ENCODE measurements at places on chromosomes 2 and 18.

- DNase-seq, result no peak
Observed at GRCh38 chr2:168583064-168583709, 127.1 kb downstream of the CERS6 start.

- DNase-seq, result no peak
Observed at GRCh38 chr2:200652158-200652557, 66.3 kb downstream of the AOX1 start.

DNA sequence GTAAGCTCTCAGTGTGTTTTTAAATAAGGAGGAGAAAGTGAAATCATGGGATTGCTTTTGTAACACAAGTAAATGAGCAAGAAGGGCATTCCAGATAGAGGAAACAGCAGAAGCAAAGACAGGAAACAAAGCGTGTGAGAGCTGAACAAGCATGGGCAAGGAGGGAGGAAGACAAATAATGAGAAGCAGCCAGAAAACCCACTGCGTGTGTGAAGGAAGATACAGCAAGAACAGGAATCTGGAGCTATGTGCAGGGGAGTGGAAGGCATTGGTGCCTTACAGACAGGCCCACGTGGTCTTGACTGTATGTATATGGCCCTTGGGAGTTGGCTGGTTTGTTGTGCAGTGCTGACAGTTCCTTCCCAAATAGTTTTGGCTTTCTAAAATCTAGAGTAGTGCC, 88.6 kb downstream of the AAK1 start:
- no peak for DNase-seq

GRCh38 chr2:216914491-216914890, 54.6 kb upstream of the TNP1 start:
- no peak for DNase-seq

GRCh38 chr2:51053213-51053612, 21.3 kb upstream of the NRXN1 start:
- no peak for DNase-seq

- no peak for DNase-seq
Observed at GRCh38 chr2:54577944-54578647, 122.0 kb downstream of the SPTBN1 start.

DNA sequence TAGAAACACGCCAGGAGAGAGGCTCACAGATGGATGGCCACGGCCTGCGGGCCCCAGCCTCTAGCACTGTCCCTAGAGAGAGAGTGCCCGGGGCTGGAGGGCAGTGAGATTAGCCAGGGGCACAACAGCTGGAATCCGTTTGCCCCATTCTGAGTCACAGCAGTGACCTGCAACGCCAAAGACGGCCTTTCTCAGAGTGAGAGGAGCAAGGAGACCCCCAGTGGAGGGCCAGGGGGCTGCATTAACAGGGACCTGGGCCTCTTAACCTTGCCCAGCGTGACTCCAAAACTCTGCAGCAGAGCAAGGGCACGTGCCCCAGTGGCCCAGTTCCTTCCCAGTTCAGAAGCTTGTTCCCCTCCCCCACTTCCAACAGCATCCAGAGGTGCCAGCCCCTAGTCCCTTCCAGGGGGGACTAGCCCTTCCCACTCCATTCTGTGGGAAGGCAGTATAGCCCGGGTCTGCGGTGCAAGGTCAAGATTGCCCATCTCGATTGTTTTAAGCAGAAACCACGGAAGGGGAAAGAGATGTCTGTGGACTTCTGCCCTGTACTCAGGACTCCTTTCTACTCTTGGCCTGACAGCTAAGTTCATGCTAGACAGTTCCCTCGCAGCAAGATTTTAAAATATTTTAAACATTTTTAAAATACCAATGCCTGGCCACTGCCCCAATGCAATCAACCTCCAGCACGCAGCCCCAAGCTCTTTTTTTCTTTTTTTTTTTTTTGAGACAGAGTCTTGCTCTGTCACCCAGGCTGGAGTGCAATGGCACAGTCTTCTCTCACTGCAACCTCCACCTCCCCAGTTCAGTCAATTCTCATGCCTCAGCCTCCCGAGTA, 50.9 kb upstream of the BIN1 start:
- no peak for DNase-seq

GRCh38 chr2:163897799-163898198, 162.0 kb upstream of the FIGN start:
- no peak for DNase-seq

DNA sequence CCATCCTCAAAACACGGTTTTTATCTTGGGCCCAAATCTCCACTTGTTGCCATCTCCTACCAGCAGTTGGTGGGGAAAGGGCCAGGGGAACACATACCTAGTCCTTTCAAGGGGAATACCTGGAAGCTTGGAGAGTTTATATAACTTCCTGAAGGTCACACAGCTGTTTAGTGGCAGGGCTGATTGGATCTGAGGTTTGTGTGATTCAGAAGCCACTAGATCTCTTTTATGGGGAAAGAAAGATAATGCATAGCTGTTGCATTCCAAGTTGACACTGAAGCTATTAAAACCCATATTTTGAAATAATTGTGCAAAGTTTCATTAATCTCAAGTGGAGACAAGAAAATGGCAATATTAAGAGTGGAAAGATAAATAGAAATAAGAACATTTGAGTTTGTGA, 134.2 kb downstream of the PLCL1 start:
- no peak for DNase-seq

GRCh38 chr2:127530245-127531140, 4.2 kb upstream of the IWS1 start:
- DNase-seq, result no peak

DNA sequence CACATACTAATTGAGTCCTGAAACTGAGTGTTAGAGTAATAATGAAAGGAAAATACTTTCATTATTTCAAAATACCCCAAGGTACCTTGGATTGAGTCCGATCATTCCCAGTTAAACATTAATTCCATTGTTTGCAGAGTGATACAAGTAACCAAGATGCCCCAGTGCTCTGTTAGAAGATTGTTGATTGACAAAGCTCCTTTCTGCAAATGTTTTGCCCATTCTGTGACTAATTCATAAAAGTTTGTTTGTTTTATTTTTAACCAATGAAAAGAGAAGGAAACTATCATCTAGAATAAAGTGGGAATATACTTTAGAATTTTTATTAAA, 124.0 kb downstream of the GULP1 start:
- no peak for DNase-seq

GRCh38 chr18:44673256-44673880, 7.3 kb upstream of the SETBP1 start:
- no peak for DNase-seq

DNA sequence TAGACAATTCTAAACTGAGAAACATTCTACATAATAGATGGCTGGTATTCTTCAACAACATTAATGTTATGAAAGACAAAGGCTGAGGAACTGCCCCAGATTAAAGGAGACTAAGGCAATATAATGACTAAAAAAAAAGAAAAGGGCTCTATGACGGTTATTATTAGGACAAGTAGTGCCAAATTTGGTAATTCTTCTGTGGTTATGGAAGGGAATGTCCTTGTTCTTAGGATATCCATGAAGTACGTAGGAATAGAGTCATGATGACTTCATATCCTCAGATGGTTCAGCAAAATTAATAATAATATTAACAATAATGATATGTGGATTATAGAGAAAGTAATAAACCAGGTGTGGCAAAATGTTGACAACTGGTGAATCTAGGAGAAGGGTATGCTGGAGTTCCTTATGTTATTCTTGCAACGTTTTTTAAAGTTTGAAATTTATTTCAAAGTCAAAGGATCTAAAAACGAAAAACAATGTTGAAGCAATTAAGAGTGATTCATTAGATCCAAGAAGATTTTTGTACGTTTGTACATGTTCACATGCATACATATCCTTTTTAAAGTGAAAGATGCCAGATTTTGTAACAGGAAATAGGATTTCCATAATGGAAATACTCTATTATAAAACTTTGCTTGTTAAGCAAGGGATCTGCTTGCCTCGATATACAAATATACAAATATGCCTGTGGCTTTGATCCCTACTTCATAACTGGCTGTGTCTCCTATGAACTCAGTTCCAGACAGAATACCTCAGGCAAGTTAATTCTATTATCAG, 27.7 kb upstream of the STRN start:
- DNase-seq, result no peak

DNA sequence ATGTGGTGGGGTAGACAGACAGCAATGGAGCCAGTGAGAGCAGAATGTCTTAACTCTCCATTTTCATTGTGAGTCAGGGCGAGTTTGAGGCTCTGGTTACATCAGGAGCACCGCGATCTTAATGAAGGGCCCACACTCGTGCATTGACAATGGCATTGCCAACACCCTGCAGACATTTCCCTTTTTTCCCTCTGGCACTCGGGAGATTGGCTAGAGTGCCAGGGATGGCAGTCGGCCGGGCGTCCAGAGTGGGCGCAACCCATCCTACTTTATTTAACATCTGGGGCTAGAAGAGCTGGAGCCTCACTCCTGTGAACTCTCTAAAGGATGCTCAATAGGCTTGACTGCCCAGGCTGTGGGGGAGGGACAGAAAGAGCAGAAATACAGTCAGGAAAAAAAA, 9.7 kb downstream of the PROKR1 start:
- no peak for DNase-seq

- no peak for DNase-seq
Observed at GRCh38 chr2:110812726-110813645, 80.6 kb downstream of the ACOXL start.

DNA sequence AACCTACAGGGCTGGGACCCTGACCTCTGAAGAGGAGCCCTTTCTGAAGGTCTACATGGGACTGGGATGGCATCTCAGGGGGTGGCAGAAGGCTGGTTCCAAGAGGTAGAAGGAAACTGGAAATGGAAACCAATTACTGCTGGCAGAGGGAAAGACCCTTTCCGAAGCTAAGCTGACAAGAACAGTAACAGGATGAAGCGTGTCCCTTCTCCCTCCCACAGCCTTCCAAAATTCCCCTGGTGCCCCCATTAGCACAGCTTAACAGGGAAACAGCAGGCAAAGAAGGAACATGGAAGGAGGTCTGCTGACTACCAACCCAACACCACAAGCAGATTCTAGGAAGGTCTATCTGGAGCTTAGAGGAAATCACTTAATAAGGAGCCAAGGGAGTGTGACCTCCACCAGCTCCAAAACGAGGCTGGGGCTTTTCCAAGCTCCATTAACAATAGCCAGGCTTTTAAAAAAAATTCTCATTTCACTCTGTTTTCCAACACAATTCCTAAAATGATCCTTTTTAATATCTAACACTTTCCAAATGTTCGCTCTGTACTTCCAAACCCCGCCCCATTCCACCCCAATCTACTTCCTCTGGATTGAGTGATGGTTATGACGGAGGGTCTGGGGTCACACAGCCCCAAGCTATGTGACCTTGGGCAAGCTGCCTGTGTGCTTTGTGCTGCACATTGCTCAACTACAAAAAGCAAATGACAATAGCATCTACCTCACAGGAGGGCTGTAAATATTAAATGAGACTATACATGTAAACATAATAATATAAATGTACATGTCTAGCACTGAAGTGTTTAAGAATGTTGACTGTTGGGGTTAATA, 55.2 kb downstream of the STK39 start:
- no peak for DNase-seq

- no peak for DNase-seq
Observed at GRCh38 chr2:197293252-197294007, 17.1 kb downstream of the ANKRD44 start.

GRCh38 chr18:24089076-24089475, 49.8 kb upstream of the CABYR start:
- DNase-seq, result no peak

- DNase-seq, result no peak
Observed at GRCh38 chr2:21146638-21147037, 22.9 kb downstream of the TDRD15 start.

DNA sequence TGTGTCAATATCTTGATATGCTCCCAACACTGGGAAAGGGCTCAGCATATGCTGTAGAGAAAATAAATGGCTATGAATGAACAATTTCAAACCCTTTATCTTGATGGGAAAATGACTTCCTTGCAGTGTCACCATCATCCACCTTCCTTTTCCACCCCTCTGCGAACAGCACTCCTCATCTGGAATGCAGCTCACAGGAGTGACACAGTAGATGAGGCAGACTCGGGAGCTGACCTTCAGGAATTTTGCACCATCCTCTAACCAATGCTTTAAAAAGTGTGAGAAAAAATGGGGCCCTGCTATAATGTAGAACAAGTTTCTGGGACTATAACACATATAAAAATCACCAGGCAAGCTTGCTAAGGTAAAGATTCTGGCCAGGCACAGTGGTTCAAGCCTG, 41.3 kb upstream of the YPEL5 start:
- no peak for DNase-seq

DNA sequence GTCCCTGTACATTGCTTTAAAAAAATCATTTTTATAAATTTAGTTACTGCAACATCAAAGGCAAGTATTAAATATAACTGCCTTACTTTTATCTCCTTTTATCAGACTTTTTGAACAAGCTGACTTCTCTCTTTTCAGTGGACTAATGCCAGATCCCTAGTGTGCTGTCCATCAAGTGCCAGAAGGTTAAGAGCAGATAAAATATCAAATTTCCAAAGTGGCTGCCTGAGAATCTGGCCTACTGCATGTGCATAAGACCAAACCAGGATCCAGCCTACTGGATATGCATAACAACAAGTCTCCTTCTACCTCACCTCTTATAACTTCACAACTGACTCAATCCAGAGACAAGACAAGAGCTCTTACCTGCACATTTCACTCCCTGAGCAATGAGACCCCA, 59.8 kb upstream of the CHRNA1 start:
- DNase-seq, result no peak

GRCh38 chr2:219581346-219581745, 9.2 kb downstream of the INHA start:
- no peak for DNase-seq

DNA sequence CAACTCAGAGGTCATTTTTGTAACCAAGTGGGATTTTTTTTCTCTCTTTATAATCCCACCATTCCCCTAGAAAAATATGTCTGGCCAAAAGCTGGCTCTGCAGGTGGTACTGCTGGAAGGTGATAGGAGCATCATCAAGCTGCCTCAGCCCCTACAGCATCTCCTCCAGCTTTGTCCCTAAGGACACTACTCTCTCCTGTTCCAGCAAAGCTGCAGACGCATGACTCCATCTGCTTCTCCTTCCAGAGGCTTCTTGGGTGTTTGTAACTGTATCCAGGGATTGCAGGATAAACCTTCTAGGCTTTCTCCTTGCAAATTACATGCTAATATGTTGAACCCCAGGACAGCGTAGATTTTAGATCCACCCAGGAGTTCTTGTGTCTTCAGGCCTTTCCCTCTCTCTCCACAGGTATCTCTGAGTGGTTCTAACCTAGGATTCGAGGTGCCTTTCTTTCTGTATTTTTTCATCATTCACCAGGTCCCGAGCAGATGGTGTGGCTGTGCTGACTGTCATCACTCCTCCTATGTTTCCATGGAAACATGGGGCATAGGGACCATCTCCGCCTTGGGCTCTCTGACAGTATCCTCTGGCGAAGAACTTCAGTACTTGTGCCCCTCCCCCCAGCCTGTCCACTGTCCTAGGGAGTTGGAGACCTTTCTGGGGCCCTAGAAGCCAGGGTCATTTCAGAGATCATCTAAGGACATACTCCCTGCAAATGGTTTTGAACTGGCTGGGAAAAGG, 34.3 kb downstream of the AFF3 start:
- no peak for DNase-seq

GRCh38 chr2:224869601-224870233, 153.6 kb upstream of the CCDC195 start:
- DNase-seq, result no peak

- DNase-seq, result no peak
Observed at GRCh38 chr2:233815861-233816260, 37.7 kb downstream of the MROH2A start.
